ENCODE measurements at places on chromosomes 1 and 21.

- no peak for DNase-seq
These were observed 166.9 kb downstream of the TOMM20 start for GRCh38 chr1:234961456-234962339.

- DNase-seq, result no peak
These were observed 141.3 kb upstream of the ADAMTS5 start for GRCh38 chr21:27108228-27108627.

- DNase-seq, result no peak
These were observed 6.8 kb upstream of the KIF17 start for GRCh38 chr1:20724364-20725188.

GRCh38 chr21:23963454-23963853 lies 1643.8 kb downstream of the MRPL39 start:
- DNase-seq, result no peak

- no peak for DNase-seq
These were observed 22.4 kb downstream of the COL16A1 start for GRCh38 chr1:31681415-31681814.

DNA sequence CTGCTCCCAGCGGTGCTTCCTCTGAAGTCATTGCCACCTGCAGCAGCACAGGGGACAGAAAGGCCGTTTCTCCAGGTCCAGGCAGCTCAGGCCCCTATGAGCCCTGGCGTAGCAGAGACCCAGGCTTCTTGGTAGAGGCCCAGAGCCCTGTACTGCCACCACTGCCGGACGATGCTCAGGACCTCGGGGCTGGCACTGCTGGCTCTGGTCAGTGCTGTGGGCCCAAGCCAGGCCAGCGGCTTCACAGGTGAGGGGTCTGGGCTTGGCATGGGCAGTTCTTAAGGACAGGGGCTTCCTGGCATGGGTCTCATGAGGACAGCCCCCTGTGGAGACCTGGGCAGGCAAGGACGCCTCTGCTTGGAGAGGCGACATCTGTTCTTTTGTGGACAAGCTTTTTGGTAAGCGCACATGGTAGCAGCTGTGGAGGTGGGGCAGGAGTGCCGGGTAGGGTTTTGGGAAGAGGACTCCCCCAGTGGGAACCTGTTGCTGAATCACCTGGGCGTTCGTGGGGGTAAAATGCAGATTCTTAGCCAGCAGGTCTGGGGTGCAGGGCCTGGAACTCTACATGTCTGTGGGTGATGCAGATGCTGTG lies at the start of gene UMODL1:
TSS of gene UMODL1 (plus strand) at position 172 of the 592 bp plus-strand sequence. CDS start at position 172, 0 bp downstream.
- no peak for DNase-seq

- no peak for DNase-seq
These were observed 11.0 kb upstream of the KCNA2 start for GRCh38 chr1:110617116-110617515.

DNA sequence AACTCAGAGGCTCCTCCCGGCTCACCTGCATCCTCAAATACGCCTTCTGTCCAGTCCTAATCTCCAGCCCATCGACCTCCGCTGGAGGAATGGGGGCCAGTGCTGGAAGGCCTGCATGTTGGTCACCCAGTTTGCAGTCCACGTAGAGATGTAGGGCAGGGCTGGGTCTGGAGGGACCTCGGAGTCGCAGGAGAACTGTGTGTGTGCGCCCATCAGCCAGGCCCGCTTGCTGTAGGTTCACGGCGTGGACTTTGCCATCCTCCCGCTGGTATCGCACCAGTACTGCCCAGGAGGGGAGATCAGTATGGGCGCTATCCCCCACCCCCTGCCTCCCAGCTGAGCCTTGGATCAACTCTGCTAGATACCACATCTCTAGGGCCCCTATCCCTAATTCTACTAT lies 2.7 kb downstream of the THBS3 start:
- no peak for DNase-seq

DNA sequence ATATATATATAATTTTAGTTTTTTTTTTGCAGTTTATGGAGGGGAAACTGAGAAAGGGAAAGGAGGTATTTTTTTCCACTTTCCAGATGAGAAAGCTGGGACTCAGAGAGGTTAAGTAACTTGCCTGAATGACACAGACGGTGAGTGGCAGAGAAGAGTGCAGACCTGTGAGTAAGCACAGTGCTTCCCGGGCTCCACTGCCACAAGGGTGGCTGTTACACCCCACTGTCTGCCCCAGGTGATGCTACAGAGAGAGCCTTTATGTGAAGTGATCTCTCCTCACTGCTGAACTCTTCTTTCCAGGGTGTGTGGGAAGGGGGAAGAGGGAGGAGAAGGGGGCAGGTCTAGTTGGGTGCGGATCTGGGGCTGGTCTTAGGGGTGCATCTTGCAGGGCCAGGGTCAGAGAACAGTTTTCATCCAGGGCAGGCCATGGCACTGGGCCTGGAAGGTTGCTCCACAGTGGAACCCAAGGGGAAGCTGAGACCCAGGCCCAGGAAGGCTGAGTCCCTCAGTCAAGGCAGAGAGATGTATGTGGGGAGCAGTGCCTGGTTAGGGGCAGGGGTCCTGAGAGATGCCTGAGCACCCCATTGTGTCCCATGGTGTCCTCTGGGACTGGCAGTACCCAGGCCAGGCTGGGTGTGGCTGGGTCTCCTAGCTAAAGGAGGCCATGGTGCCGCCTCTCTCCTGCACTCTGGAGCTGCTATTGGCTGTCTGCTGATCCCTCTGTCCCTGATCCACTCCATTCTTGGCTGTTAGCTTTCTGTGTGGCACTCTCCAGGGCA lies 357.5 kb downstream of the PTPRU start:
- no peak for DNase-seq

- DNase-seq, result peak; percentile 31
These were observed 15.4 kb upstream of the LCE5A start for GRCh38 chr1:152495066-152495675.

GRCh38 chr1:22941257-22941656 lies 31.4 kb downstream of the LACTBL1 start:
- no peak for DNase-seq

DNA sequence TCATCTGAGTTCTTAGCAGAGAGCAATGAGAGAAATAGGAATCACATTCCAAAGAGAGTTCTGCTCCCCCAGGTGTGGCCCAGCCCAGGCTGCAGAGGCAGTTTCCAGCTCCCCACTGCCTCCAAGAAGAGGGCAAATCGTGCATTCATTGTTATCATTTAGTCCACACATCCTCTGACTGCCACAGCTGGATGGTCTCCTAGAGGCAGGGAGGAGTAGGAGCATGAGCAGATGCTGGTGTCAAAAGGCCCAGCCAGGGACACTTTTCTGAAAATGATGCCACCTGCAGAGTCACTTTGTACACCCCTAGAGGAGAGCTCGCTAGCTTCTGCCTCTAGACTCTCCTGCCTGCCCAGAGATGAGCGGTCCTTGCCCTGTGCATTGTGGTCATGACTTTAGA lies 33.6 kb upstream of the GNPAT start:
- no peak for DNase-seq

DNA sequence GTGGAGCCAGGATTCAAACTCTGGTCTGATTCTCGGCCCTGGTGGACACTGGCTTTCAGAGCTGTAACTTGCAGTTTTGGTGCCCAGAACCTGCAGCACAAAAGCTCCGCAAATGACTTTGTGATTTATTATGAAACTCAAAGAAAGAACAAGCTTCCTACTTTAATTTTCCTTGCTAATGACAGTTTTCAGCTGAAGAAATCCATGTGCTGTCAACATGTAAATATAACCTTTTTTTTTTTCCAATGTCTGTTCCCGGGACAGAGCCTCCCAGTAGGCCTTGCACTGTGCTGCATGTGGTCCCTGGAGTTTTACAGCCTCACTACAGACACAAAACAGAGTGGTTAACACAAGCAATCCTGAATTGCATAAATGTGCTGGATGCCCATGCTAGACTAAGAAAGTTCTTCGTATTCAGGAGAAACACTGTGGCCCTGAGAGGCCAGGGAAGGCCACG lies 62.3 kb upstream of the ANGPTL1 start:
- no peak for DNase-seq

DNA sequence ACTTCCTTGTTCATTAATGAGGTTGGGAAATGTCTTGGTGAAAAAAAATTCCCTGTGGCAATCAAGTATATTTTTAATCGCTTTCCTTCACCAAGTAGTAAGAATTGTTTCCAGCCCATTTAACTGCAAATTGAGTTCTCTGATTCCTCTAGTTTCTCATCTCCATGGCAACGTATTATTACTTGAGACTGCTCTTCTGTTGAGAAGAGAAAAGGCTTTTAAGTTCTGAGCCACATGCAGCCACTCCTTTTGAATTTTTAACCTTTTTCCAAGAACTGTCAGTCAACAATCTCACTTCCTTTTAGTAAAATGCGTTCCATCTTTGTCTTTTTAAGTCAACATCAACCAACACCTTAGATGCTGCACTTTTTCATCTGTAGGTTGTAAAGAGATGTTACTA lies 75.7 kb upstream of the KIAA1614 start:
- DNase-seq, result no peak

DNA sequence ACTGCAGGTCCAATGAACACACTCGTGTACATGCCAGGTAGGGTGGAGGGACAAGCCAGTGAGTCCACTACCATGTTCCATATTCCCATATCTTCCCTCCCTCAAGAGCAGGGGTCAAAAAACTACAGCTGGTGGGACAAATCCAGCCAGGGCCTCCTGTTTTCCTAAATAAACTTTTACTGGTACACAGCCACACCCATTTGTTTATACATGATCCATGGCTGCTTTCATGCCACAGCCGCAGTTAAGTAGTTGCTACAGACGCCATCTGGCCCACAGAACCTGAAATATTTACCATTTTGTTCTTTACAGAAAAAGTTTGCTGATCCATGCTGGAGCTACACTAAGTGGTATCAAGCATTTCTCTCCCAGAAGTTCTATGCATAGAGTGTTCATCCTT lies 42.4 kb downstream of the CASQ2 start:
- no peak for DNase-seq

GRCh38 chr21:45724345-45724961 lies 80.9 kb downstream of the PCBP3 start:
- DNase-seq, result no peak

DNA sequence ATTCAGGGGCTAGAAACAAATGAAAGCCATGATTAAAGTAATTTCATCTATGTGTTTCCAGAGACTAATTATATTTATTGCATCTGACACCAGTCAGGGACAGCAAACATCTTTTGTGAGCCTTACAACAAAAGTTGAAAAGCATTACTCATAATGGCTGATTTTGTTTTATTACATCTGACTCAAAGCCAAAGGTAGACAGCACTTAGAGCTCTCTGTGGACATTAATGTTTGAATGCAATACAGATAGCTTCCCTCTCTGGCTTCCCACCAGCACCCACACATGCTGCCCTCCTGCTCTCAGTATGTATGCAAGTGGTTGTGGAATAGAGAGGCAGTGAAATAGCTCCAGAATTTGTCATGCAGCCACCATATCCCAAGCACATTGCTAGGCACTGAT lies 198.7 kb downstream of the SETD4 start:
- no peak for DNase-seq

DNA sequence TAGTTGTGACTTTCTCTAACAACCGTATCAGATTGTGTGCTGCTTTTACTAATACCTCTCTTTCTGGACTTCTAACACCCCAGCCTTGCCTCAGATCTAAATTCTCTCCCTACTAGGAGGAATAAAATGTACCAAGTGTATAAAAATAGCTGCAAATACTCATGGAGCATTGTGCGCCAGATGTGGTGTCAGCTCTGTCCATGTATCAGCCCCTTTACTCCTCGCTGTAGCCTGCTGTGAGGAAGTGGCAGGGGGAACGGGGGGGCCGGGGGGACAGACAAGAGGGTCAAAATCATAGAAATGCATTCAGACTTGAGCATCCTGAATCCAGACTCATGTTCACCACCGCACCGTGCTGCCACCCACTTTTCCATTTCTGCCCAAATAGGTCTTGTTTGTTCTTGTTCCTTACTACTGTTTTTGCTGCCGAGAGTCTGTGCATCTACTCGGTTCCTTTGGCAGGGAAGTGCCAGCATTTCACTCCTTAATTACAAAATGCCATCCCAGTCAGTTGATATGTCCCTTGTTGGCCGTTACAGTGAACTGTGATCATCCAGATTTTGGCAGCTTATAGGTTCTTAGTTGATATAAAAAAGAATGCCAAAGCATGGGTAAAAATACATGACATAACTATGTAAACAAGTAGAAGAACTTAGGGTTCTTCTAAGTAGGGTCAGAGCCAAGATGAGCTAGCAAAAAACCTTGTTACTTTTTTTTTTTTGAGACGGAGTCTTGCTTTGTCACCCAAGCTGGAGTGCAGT lies 76.4 kb downstream of the UBE4B start:
- no peak for DNase-seq

- DNase-seq, result no peak
These were observed 63.9 kb upstream of the DISP3 start for GRCh38 chr1:11414926-11415538.

GRCh38 chr1:208985231-208985630 lies 598.3 kb upstream of the CAMK1G start:
- DNase-seq, result no peak

DNA sequence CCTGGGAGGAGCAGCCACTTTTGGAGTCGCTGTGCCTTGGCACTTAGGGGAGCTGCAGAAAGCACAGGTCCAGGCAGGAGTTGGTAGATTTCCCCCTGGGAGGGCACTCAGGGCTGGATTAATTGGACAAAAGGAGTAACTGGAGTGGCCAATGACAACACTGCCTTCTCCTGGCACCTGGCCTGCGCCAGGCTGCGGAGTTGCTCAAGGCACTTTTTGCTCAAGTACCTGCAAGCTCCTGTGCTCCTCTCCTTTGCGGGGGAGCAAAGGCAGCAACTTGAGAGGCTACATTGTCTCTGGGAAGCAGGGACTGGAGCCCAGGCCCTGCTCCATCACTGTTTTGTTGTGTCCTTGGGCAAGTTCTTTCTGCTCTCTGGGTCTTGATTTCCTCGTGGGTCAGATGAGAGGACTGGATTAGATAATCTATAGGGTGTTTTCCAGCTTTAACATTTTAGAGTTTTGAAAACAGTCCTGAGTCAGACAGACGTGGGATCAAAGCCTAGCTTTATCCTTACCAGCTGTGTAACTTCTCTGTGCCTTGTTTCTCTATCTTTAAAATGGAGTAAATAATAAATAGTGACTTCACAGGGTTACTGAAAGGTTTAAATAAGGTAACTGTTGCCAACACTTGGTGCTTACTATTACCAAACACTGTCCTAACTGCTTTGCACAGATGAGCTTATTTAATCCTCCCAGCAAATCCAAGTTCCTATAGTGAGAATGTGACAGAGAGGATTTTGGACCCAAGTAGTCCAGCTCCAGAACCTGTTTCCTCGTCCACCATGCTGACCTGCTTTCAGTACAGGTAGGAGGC lies 18.0 kb upstream of the GRHL3 start:
- no peak for DNase-seq
